ENCODE measurements at places on chromosomes 16 and 17.
A peak's percentile ranks its signal among the peaks of the same experiment; 100 is the strongest.

GRCh38 chr17:64172510-64172909 lies 42.6 kb upstream of the ERN1 start:
- DNase-seq: no peak

DNA sequence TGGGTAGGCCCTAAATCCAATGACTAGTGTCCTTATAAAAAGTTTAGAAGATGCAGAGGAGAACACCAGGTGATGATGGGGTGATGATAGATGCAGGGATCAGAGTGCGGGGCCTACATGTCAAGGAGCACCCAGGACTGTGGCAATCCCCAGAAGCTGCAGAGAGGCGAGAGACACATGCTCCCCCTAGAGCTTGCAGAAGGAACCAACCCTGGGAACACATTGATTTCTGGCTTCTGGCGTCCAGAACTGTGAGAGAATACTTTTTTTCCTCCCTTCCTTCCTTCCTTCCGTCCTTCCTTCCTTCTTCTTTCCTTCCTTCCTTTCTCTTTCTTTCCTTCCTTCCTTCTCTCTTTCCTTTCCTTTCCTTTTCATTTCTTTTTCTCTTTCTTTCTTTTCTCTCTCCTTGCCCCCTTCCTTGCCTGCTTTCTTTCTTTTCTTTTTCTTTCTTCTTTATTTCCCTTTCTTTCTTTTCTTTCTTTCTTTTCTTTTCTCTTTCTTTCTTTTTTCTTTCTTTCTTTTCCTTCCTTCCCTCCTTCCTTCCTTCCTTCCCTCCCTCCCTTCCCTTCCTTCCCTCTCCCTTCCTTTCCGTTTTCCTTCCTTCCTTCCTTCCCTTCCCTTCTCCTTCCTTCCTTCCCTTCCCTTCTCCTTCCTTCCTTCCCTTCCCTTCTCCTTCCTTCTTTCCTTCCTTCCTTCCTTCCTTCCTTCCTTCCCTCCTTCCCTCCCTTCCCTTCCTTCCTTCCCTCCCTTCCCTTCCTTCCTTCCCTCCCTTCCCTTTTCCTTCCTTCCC lies 134.3 kb downstream of the HAPSTR1 start:
- no peak for DNase-seq

DNA sequence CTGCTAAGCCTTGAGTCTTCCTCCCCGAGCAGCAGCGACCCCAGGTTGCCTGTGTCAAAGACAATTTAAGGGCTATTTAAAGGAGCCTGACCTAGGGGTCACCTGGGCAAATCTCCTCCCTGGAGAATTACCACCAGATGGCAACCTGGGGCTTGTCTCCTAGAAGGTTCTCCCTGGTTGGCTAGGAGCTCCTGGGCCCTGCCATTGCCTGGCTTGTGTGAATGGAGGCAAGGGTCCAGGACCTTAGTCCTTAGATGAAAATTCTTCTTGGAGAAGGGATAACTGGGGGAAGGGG lies 51.3 kb upstream of the TAC4 start:
- no peak for DNase-seq

GRCh38 chr17:60534010-60534555 lies 8.0 kb upstream of the APPBP2 start:
- DNase-seq: no peak

DNA sequence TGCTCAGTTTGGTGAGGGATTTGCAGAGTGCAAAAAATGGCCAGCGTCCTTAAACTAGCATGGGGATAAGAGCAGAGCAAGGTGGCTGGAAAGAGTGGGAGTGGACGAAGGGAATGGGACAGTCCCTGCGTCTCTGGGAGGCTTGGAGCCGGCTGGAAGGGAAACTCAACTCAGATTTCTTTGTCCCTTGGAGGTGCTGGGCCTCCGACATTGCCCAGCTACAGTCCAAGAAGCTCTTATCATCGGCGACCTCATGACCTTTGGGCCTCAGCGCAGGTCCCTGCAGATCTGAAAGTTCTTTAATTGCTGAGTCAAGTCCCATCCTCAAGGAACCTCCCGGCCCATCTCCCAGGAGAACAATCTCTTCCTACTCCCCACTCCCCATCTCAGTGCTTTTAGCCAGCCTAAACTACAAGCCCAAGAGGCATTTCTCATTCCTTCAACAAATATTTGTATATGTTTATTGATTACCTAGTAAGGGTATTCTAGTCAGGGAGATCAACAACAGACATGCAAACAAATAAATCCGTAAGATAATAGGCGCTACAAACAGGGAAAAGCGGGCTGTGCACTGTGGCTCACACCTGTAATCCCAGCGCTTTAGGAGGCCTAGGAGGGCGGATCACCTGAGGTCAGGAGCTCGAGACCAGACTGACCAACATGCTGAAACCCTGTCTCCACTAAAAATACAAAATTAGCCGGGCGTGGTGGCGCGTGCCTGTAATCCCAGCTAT lies 985 bp upstream of the TMEM107 start:
- no peak for DNase-seq

DNA sequence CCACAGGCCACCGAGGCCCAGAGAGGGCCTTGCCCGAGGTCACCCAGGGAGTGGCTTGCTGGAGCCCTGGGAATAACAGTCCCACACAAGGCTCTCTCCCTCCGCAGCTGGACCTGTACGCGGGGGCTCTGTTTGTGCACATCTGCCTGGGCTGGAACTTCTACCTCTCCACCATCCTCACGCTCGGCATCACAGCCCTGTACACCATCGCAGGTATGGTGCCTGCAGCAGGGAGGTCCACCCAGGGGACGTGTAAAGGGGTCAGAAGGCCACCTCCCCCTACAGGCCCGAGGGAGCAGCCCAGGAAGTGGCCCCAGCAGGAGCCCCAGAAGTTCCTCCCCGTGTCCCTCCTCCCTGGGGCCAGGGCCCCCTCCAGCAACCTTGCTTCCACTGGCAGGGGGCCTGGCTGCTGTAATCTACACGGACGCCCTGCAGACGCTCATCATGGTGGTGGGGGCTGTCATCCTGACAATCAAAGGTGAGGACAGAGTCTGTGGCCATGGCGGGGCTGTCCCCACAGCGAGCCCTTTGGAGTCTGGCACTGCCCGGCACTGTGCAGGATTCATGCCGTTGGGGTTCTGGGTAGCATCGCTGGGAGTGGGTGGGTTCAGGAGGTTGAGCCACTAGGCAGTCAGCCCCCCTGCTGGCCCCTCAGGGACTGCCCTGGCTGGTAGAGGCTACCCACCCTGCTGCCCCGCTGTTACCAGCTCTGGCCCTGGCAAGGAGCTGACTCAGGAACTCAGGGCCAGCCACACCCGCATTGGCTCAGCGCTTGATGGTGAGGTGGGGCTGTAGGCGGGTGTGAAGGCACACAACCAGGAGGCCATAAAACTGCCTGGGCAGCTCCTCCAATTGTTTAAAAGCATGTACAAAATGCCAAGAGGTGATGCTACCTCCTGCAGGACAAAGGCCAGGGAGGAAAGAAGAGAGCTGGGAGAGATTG lies 17.3 kb downstream of the SLC5A10 start:
- DNase-seq: no peak

- DNase-seq: no peak
Measured at GRCh38 chr16:85291302-85292148, 179.3 kb upstream of the CIBAR2 start.

- DNase-seq: no peak
Measured at GRCh38 chr17:39598630-39599003, 9.1 kb downstream of the NEUROD2 start.

GRCh38 chr17:18323007-18323406 lies 7.9 kb downstream of the SMCR8 start:
- no peak for DNase-seq

- DNase-seq: no peak
Measured at GRCh38 chr17:50769884-50770283, 2.6 kb upstream of the ANKRD40CL start.

GRCh38 chr16:9357829-9358228 lies 266.4 kb downstream of the HAPSTR1 start:
- no peak for DNase-seq

DNA sequence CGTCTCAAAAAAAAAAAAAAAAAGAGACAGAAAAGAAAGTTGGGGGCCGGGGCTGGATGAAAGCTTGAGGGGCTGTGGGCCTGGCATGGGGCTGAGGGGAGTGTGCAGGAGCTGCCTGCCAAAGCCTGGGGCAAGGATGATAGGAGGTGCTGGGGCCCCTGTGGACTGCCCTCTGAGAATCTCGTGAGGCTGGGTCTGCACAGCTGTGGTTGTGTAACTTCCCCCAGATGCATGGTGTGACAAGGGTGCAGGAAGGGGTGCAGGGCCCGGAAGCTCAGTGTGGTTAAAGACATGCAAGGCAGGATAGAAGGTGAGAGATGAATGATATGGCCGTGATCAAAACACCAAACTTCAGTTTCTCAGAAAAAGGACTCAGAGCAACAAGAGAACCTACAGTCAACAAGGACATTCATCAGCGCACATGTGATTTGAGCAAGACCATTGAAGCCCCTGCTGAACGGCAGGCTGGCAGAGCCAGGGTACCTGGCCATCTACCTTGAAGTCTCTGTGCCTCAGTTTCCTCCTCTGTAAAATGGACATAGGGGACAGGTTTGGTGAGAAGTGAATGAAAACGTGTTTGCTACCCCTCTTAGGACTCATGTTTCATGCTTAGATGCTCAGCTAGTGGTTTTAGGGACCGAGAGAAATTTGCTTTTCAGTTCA lies 9.6 kb downstream of the IL32 start:
- peak; percentile 70 for DNase-seq

DNA sequence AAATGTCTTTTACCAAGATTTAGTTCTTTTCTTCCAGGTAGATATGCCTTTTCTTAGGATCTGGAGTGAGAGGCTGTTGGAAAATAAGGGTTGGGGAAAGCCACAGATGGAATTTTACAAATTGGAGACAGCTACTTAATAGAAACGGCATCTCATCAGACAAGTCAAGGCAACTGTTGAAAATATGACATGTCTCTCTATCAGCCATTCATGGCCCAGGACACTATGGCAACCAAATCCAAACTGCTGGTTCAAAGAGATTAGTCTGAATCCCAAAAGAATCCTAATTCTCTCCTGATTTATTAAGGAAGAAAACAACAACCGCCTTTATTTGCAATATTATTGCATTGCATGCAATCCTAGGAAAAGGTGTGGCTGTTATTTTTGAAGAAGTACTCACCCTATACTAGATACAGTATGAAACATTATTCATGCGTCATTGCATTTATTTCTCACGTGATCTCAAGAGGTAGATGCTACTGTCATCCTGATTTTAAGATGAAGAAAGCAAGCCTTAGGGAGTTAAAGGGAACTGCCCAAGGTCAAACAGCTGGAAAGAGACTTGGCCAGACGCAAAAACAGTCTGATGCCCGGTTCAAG lies 12.6 kb upstream of the CEP20 start:
- no peak for DNase-seq

GRCh38 chr16:74770831-74771526 lies 3.6 kb downstream of the FA2H start:
- no peak for DNase-seq

GRCh38 chr17:17886226-17886625 lies 49.4 kb upstream of the SREBF1 start:
- DNase-seq: no peak

DNA sequence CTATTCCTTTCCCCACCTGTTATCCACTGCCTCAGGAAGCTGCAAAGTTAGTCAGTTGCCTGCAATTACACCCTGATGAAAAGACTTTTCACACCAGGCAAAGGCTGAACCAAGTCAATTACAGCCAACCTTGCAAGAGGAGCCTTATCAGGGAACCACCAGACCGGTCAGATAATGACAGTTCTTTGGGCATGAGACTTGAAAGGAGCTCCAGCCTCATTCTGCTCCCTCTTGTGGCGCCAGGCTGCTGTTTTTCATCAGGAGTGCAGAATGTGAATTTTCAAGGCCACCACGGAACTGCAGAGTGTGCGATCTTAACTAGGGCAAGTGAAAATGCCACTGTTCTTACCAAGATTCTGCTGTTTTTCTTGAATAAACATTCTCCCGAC lies 22.5 kb downstream of the DNAI2 start:
- no peak for DNase-seq

DNA sequence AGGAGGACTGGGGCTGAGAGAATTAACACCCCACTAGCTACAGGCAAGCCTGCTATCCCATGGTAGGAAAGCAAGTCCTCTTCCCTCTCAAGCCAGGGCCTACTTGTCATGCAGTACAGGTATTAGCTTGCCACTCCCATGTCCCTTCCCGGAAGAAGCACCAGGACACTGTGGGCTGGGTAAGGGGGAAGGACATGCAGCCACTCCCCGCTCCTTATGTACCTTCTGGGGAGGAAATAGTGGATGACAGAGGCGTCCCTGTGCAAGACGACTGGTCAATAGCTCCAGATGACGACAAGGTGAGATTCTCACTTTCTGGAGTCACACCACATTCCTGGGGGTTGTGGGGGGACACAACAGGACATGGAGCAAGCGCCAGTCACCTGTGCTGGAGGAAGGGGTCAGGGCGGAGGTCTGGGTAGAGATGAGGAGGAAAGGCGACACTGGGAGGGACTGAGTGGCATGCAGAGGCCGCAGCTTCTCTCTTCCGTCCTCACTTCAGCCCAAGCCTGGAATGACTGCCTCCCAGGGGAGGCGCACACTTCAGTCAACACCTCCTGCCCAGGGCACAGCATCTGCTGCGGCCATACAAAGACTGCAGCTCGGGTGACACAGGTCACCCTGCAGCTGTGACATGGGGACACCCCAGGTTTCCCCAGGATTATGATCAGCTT lies 15.1 kb upstream of the FOXJ1 start:
- DNase-seq: no peak

DNA sequence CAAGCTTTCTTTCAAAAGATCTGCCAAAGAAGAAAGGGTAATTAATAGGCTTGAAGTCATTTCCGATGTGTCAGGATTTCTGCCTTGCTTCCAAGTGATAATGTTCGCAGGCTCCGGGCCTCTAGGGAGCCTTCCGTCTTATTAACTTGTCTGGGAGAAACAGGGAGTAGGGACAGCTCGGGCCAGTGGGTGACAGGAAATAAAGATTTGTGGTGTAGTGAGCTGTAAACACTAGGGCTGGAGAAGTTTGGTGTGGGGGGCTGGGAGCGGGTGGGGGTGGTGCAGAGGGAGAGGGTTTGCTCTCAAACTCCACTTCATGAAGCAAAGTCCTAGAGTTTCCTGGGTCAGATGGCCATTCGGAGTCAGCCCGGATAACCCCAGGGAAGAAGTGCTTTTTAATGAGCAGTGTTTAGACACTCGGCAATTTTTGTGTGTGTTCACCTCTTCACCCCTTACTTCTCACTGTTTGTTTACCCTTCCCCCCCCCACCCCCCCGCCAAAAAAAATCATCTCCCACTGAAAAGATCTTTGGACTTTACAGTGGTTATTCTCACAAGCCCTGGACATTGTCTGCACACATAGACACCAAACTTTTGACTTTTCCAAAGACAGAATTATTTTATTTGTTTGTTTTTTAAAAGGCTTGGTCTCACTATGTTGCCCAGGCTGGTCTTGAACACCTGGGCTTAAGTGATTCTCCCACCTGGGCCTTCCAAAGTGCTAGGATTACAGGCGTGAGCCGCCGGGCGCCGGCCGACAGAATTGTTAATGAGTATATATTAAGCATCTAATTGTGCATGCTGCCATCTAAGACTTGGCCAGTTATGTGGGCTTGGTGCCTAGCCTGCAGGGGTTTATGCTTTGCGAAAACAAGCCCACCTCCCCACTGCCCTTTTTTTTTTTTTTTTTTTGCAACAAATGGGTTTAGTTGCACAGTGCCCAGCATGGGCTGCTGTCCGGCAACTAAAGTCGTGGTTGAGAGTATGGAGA lies 196.4 kb downstream of the CCDC182 start:
- no peak for DNase-seq

- DNase-seq: no peak
Measured at GRCh38 chr17:15478845-15479244, 11.4 kb upstream of the CDRT4 start.

GRCh38 chr16:50302472-50303005 lies 36.2 kb downstream of the ADCY7 start:
- DNase-seq: no peak
